CD4-positive, alpha-beta T cell treated with Interleukin-21 for 1 hour (primary cell): ENCODE measurements at places on chromosomes 11 and 22.

DNA sequence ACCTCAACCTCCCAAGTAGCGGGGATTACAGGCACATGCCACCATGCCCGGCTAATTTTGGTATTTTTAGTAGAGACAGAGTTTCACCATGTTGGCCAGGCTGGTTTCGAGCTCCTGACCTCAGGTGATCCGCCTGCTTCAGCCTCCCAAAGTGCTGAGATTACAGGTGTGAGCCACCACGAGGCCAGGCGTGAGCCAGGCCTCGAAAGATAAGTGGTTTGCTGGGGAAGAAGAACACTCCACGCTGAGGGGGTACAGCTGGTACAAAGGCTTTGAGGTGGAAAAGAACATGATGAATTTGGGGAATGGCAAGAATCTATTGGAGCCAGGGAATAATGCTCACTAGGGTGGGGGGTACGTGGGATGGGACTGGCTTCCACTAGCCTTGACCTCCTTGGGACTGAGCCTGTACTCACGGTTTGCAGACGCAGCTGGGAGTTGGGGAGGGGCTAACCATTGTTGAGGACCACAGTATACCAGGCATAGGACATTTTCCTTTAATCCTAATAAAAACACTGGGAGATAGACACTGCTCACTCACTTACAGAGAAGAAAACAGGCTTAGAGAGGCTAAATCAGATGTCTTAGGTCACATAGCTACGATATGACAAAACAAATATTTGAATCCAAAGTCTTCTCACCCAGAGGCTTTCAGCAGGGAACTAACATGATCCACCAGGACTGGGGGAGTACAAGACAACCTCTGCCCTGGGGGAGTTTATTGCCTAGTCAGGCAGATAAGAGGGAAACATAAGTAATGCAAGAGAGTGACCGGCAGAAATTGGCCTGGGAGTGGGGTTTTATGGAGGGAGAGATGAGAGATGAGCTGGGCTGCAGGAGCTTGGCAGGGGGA, 4.9 kb downstream of the SLCO2B1 start:
- DNase-seq: no peak

GRCh38 chr11:5611627-5612026, 13.2 kb upstream of the TRIM34 start:
- DNase-seq: no peak

DNA sequence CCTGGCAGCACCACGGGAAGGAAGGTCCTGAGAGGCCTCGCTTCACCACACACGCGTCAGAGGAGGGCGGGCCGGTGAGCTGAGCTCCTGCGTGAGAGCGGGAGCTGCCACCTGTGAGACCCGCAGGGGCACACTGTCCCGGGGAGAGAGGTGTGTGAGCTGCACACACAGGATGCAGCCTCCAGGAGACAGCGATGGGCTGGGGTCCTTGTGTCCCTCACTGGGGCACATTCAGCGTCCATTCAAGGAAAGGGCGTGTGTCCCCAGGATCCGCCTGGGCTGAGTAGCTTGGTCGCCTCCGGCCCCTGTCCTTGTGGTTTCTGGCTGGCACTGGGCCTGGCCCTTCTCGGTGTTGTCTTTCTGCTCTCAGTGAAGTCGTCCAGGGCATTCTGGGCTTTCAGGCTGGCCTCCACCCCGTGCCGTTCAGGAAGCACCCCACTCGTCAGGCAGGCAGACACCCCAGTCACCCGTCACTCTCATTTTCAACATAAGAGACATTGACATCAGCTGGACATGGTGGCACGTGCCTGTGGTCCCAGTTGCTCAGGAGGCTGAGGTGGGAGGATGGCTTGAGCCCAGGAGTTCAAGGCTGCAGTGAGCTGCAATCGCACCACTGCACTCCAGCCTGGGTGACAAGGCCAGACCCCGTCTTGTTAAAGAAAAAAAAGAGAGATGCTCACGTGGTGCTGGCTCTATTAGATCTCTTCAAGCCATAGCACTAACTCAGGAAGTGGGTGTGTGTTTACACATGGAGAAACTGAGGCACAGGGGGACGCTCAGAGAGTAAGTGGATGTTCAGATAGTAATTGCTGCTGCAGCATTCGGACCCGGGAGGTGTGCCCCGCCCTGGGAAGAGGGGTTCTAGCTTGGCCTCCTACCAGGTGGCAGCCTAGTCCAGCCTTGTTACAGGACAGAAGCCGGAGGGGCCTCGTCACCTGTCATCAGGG, 1081.6 kb downstream of the BRD1 start:
- DNase-seq: no peak

DNA sequence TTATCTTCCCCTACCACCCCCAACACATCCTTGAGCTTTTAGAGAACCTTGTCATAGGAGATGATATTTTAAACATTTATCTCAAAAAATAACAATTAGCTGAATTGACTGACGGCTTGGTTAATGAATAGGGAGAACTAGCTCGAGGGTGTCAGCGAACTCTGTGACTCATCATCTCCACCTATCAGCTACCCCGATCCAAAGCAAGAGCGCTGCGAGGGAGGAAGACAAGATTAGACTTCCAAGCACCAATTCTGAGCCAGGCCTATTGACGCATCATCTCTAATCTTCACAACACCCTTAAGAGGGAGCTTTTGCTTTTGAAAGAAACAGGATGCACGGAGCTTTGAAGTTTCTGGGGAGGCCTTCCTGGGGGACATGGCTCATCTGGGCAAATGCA, 51.0 kb upstream of the GALNT18 start:
- DNase-seq: no peak

DNA sequence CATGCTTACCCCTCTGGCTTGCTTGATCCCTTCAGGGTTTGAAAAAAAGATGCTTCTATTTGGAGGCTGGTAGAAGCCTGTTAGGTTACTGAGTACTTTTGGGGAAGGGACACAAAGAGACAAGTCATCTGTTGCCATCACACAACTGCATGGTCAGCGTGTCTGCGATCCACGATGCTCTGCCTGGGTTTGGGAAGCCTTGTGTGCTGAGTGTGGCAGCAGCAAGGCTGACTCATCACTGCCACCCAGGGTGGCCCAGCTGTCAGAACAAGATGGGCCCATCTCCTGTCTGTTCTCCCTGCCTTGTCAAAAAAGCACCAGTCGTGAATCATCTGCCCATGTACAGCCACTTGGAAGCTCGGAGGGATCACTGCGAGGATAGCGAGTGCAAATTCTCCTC, 26.2 kb downstream of the UBASH3B start:
- DNase-seq: no peak

GRCh38 chr22:28769394-28770085, 3.0 kb upstream of the CCDC117 start:
- no peak for DNase-seq

GRCh38 chr11:86977441-86978050, 22.4 kb upstream of the FZD4 start:
- DNase-seq: no peak

- no peak for DNase-seq
These were observed 118.1 kb upstream of the CLPB start for GRCh38 chr11:72552399-72552910.

GRCh38 chr22:31039393-31039792, 41.7 kb upstream of the SMTN start:
- DNase-seq: no peak

- no peak for DNase-seq
These were observed 6.4 kb downstream of the MS4A15 start for GRCh38 chr11:60762851-60763691.

- DNase-seq: peak; percentile 5
These were observed 586 bp downstream of the LRP5 start for GRCh38 chr11:68312780-68313573.

DNA sequence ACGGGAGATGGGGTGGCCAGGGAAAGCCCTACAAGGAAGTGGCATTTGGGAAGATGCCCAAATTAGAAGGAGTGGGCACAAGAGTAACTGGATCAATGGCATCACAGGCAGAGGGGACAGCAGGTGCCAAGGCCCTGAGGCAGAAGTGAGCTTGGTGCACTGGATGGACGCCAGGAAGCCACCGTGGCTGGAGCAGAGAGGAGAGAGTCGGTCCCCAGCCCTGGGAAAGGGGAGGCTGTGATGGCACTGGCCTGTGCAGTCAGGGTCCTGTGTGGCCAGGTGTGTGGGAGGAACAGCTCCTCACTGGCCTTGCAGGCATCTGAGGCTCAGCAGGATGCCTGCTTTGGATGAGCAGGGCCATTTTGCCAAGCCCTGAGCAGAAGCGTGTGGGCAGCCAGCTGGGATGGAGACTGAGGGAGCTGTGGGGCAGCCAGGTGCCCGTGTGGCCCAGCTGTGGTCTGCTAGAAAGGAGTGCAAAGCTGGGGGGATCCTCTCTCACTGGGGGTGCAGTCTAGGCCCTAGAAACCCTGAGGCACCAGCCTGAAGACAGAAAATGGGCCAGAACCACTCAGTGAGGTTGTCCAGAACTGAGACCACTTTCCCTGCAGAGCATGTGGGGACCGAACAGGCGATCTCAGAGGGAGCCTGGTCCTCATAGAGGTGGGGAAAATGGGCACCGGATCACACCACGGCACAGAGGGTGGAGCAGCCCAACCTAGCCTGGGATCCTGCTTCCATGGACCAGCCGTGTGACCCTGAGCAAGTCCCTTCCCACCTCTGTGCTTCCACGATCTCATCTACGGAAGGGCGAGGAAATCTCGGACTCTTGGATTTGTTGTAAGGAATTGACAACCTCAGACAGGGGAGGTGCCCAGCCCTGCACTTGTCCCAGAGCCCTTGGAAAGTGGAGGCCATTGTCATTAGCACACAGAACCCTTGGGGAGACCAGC, 78.6 kb upstream of the RTL6 start:
- no peak for DNase-seq

- no peak for DNase-seq
These were observed 172.6 kb downstream of the WNT11 start for GRCh38 chr11:76033699-76034098.

- peak; percentile 53 for DNase-seq
These were observed 26.4 kb downstream of the LRFN4 start for GRCh38 chr11:66883016-66883965.

DNA sequence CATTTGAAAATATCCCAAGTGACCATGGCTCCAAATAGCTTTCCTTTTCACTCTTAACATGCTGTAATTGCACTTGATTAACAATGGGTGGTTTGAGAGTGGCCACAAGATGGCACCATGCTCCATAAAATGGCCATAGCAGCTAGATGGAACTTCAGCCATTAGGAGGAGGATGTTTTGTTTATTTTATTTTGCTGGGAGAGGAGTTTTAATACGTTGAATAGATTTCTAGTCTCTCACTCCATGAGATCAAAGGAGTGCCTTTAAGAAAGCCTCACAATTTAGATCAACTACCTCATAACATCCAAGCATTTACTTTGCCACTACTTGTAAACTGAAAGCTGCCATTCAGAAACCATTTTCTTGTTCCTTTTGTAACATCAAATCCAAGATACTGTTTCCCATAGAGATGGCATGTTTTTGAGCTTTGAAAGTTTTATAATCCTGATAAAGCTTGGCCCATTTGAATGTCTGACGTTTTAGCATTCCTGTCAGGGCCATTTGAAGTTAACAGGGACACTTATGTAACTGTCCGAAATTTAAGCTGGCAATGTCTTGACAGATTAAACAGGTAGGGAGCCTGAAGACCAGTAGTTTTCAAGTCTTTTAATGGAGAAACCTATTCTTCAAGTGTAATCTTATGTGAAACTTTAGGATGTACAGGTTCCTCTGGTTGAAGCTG, 4.7 kb downstream of the FEN1 start:
- peak; percentile 82 for DNase-seq

DNA sequence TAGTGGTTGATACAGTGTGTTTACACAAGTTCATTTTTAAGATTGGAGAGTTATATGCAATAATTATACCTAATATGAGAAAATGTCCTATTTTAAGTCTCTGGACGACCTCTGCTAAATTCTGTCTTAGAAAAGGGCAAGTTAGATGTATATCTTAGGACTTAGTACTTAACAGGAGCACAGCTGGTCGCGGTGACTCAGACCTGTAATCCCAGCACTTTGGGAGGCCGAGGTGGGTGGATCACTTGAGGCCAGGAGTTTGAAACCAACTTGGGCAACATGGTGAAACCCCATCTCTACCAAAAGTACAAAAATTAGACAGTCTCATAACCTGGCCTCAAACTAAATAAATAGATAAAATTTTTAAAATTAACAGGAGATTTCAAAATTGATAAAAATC, 27.2 kb downstream of the BSX start:
- no peak for DNase-seq

DNA sequence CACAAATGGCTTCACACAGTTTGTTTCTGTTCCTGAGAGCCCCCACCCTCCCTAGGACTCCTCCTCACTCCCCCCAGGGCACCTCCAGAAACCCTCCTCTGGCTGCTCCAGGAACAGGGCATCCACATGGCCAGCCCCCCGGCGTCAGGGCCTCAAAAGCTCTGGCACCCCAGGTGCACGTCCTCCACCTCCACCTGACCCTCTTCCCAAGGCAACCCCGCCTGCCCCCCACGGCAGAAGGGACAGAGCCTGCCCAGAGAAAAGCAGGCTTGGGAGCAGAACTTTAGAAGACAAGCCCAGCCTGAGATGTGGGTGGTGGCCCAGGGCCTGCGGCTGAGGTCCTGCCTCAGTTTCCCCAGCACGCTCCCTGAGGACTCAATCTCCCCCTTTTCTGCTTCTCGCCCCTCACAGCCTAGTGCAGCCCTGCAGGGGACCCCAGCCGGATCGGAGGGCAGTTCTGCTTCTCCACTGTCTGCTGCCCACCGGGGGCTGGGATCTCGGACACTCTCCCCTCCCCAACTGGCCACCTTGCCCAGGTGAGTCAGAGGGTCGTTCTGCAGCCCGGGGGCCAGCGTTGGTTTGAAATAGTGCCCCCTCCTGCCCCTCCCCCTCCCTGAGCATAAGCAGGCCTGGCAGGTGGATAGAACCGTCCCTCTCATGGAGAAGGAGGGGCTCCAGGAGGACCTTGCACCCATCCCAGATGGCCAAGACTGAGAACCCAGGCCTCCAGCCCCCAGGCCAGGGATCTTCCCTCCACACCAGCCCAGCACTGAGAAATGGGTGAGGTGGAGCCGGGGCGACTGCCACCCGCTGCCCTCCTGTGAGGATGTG, 2.4 kb upstream of the TRABD start:
- DNase-seq: no peak

DNA sequence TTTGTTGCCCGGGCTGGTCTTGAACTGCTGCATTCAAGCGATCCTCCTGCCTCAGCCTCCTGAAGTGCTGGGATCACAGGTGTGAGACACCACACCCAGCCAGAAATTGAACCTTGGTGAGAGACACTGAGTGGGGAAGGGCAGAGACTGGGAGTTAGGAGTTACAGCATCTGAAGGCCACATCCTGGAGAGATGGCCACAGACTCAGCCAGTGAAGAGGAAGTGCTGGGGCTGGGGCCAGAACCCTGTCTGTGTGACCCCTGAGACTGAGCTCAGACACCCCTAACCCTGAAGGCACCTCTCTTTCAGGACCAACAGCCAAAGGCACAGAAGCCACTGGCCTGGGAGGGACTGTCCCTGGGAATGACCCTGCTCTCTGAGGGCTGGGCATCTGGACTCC, 33.8 kb downstream of the TXN2 start:
- DNase-seq: no peak

GRCh38 chr22:48537343-48537680, 1290.4 kb downstream of the BRD1 start:
- no peak for DNase-seq
